ENCODE measurements at places on chromosomes 16 and 17.

- DNase-seq: peak; percentile 50
Observed at GRCh38 chr17:76193591-76193990, 46.7 kb downstream of the RNF157 start.

DNA sequence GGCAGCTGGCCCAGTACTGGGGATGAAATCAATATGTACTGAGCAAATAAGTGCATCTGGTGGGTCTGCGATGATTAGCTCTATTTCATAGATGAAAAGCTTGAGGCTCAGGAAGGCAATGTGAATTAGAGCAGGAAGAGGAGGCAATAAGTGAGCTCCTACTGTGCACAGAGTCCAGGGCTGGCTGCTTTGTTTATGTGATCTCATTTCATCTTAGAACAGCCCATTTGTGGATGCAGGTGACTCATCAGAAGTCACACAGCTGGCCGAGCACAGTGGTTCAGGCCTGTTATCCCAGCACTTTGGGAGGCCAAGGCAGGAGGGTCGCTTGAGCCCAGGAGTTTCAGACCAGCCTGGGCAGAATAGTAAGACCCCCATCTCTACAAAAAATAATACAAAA is 7.1 kb downstream of the TMEM114 start:
- DNase-seq: no peak

- DNase-seq: no peak
Observed at GRCh38 chr16:65386672-65387071, 264.8 kb upstream of the CDH11 start.

DNA sequence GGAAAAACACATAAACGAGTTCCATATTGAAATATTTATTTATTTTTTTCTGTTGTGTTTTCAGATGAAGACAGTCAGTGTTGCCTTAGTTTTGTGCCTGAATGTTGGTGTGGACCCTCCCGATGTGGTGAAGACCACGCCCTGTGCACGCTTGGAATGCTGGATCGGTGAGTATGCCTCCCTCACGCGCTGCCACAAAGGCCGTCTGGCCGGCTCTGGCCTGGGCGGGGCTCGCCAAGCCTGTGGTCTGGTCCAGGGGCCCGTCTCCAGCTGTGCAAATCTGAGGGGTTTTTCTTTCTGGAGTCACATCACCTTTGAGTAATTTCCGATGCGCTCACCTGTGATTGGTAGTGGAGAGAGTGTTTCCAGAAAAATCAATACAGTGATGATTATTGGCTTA is 81.0 kb downstream of the RPTOR start:
- DNase-seq: no peak
